Stimulated activated CD4-positive, alpha-beta T cell treated with anti-CD3 and anti-CD28 coated beads, Interleukin-2, amount 100 ng/mL, for 48 hours (primary cell): ENCODE measurements at places on chromosomes 2 and 18.
A peak's percentile ranks its signal among the peaks of the same experiment; 100 is the strongest.

DNA sequence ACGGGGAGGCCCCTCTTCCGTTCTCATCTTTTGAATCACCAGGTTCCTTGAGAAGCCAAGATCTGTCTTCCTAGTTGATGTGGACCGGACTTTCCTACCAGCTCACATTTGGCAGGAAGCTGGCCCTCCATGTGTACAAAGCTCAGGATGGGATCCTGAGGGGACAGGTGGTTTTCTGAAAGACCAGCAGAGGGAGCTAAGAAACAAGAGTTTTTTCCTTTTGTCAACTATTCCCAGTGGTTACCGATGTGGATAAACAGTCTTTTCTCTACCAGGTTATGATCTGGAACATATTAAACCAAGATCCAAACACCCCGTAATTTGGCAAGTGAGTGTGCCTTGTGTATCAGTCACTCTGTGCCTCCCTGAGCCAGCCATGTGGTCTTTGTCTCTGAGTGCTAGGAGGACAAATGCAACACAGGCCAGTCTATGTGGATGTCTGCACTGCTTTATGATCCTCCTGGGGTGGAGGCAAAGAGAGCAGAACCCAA is 25.1 kb upstream of the ARHGAP25 start:
- DNase-seq = no peak

DNA sequence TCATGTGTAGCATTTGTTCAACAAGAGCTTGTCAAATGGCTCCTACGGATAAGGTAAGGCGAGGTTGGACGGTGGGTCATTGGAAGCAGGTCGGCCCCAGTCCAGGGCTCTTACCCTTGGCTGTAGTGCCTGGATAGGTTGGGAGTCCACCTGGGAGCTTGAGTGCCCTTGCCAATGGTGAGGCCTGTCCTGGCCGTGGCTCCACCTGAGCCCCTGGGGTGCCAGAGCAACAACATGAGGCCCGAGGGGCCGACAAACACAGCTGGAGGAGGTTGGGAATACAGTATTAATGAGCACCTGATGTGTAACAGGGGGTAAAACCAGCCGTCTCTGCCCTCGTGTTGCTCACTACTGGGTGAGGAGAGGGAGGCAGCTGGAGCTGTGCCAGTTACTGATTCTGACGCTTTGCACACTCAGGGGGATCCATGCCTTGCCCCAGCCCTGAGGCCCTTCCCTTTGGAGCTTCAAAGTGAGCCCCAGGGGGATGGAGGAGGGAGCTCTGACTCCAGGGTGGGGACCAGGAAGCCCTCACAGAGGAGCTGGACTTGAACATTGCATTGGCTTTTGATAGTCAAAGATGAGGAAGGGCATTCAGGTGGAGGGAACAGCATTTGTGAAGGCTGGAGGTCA is 87.2 kb downstream of the RHOB start:
- no peak for DNase-seq

- no peak for DNase-seq
Observed at GRCh38 chr2:8282858-8283252, 399.0 kb upstream of the ID2 start.

DNA sequence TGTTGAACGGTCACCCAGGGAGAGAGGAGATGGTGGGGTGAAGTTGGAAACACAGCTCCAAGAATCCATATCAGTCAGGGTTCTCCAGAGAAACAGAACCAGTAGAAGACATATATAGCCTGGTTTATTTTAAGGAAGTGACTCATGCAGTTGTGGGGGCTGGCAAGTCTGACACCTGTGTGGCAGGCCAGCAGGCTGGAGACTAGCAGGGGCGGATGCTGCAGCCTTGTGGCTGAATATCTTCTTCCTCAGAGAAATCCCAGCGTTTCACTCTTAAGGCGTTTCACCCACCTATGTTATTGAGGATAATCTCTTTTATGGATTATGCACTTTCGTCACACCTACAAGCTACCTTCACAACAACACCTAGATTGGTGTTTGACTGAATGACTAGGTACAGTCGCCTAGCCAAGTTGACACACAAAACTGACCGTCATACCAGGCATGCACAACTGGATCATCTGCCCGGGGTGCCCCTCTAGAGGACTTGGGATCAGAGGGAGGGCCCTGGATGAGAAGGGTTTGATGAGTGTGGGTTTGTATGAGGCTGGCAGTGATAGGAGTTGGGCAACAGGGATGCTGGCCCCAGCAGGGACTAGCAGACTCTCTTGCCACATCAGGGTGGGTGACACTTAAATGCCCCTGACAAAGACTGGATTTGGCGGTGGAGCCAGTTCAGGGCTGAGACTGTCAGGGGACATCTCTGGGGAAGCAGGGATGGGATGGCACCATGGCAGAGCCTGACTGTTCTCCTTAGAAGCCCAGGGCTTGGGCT is 23.4 kb downstream of the MROH2A start:
- no peak for DNase-seq

DNA sequence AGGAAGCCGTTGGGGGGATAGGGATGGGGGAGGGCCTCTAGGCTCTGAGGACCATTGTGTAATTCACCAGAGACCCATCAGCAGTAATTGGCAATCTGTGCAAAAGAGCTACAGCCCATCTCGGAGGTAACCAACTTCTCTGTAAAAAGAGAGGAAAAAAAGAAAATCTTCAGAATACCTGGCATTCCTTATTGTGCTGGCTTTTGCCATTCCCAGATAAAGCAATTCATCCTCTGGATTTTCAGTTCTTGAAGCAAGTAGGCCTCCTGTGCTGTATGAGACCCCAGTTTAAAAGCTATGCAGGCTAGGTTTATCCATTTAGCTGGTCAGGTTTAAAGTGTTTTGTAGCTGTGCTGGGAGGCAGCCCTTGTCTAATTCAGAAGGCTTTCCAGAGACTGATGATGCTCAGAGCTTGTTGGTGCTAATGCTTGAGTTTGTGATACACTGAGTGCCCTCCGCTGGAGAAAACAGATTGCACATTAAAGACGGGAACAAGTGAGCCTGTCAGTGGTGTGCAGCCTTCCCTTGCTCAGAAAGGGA is at the start of gene LRRTM4:
Gene LRRTM4, minus strand, starts transcription at position 446 of the 540 bp plus-strand sequence.
- DNase-seq = no peak

GRCh38 chr18:55275039-55275901 is 312.7 kb downstream of the TCF4 start:
- DNase-seq = no peak

GRCh38 chr2:109383505-109384307 is 230.1 kb downstream of the SEPTIN10 start:
- no peak for DNase-seq

GRCh38 chr18:77105028-77105427 is 27.6 kb downstream of the MBP start:
- DNase-seq = no peak

DNA sequence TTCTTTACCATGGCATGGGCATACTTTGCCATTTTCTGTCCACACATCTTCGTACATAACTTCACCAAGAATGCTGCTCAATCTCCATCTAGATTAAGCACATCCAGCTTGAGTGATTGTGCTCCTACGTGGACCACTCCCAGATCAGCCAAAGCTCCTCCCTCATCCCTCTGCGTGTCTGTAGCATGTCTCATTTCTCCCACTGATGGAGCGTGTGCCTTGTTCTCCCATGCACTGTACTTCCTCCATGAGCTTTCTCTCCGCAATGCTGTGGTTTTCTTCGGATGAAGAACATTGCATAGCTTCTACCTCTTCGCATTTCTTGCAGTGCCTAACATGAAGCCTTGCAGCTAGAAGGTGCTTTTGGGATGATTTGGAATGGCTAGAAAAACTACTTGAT is 13.5 kb downstream of the CCL20 start:
- DNase-seq = no peak

- DNase-seq = no peak
Observed at GRCh38 chr2:31327505-31327904, 87.0 kb downstream of the XDH start.

DNA sequence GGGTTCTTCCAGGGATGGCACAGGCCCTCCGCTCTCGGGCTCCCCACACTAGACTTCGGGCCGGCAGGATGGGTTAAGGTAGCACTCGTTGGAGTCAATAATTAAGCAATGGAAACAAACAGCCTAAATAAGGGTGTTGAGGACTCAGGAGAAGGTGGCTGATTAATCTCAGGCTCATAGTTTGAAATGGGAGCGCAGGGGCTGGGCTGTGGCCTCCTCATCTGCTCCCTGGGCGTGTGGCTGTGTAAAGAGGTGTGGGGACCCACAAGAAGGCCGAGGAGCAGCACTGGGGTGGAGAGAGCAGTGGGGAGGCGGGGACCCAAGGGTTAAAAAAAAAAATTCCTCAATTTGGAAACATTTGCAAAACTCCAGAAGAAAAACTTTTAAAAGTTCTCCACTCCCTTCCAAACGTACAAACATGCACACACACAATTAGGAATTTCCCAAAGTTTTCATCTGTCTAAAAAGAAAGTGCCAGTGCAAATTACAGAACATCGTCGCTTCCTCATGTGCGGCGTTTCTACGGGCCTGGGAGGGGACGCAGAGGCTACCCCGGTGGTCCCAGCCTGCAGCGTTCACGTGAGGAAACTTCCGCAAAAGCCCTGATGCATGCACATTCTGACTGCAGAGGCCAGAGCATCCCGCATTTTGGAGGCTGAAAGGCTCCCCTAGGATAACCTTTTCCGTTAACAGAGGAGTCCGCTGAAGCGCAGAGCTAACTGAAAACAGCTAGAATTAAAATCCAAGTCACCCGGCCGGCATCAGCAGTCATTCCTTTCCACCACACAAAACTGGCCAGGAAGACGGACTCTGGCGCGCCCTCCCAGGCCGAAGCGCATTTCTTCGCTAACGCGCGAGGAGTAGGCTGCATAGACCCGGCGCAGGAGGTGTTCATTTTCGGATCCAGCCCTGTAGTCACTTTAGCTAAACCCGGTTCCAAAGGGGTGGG is 1.0 kb upstream of the TUBB6 start:
- DNase-seq = no peak

- no peak for DNase-seq
Observed at GRCh38 chr2:219902891-219903552, 275.6 kb downstream of the SLC4A3 start.

DNA sequence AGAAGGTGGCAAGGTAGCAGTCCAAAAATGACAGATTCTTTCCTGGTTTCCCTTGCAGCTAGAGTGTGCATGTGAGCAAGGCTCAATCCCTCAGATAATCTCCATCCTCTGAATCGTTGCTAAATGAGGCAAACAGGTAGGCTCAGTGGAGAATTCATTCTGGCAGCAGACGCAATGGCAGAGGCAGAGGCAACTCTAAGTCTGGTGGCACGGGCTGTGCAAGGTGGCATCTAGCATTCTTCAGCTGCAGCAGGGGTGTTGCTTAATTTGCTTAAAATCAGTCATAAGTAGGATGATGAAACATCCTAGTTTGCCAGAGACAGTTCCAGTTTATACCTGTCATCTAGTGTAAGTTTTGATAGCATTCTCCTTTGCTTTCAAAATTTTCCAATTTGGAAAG is 391.1 kb upstream of the MEX3C start:
- no peak for DNase-seq

- DNase-seq = no peak
Observed at GRCh38 chr18:25281556-25281955, 70.4 kb downstream of the ZNF521 start.

DNA sequence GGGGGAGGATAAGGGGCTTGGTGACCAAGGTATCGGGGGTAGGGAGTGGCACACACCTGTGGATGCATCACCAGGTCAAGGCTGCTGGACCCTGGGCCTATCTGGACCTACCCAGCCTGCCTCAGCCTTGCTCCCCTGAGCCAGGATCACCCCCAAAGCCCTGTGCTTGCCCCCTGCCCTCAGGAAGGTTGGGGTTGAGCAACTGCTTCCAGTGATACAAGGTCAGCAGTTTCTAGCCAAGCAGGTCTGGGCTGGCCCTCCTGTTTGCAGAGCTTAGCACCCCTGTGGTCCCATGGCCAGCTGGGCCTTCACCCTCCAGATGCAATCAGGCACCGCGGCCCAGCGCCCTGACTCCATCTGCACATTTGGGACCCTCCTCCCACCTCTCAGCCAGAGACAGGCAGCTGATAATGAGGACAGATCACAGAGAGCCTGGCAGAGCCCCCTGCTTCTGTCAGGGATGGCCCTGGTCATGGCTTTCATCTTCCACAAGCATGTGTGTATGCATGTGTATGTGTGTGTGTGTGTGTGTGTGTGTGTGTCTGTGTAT is 154.6 kb downstream of the TFCP2L1 start:
- DNase-seq = no peak

- no peak for DNase-seq
Observed at GRCh38 chr2:29522951-29523669, 398.3 kb downstream of the ALK start.

DNA sequence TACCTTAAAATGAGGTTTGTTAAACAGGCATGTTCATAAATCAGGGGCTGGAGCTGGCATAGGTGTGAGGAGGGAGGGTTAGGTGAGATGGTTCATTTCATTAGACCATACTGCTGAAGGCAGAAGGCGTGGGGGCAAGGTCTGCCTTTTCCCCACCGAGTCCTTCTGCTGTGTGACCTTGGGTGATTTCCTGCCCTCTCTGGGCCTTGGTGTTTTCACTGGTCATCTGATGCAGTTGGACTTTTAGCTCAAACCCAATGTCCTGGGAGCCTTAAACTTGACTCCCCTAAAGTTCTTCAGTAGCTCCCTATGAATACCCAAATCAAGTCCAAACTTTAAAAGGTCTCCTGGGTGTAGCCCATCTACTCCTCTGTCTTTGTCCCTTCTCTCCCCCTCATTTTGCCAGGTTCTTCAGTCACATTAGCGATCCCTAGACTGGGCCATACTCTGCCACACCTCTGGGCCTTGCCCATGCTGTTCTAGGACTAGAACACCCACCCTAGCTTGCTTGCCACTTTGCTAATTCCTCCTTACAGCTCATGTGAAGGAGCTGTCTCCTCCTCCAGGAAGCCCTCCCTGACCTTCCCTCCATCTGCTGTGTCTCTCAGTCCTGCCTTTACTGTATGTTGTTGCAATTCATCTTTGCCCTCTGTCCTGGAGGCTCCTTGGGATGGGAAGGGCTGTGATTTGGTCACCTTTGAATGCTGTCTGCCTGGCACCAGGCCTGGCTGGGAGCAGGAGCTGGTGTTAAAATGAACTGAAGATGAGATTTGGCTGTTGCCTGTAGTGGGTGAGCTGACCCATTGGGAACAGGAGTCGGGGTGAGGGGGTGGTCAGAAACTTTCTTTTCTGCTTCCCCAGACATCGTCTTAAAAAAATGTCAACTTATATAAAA is 85.4 kb upstream of the HS6ST1 start:
- no peak for DNase-seq

- no peak for DNase-seq
Observed at GRCh38 chr2:73333564-73333963, 40.2 kb upstream of the EGR4 start.

- DNase-seq = peak; percentile 27
Observed at GRCh38 chr2:88874063-88874657, 182.7 kb downstream of the RPIA start.

- no peak for DNase-seq
Observed at GRCh38 chr18:77222464-77222863, 27.2 kb upstream of the GALR1 start.

DNA sequence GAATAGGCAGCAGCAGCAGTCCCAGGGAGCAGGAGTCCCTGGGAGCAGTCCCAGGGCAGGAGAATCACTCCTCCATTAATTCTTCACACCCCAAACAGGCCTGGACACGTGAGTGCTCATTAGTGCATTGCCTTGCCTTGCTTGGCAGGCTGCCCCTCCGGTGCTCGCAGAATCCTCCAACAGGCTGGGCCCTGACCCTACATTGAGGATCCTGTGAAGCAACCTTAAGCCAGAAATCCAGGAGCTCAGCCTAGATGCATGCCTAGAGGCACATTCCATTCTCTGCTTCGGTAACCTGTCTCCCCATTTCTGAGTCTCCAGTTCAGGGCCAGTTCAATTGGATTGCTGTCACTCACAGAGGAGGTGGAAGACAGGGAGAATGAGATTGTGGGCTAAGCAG is 97.4 kb upstream of the LRATD1 start:
- no peak for DNase-seq

GRCh38 chr18:58313491-58314032 is 269.5 kb downstream of the NEDD4L start:
- DNase-seq = no peak

GRCh38 chr2:53315149-53315548 is 452.5 kb upstream of the CHAC2 start:
- no peak for DNase-seq
